CD14-positive monocyte (primary cell): ENCODE measurements at places on chromosomes 13 and 19. TPM values are rescaled to one million over a fixed set of nuclear protein-coding genes. Genes with fewer than 3 reads are reported as not detected.

GRCh38 chr13:26980099-26981031 is 191.2 kb downstream of the USP12 start:
- H3K36me3 ChIP-seq: no peaks in the 10 kb centered on the region
- no peaks in the 10 kb centered on the region for H3K27me3 ChIP-seq
- H3K4me3 ChIP-seq: no peak overlapping the region
- H3K27ac ChIP-seq: no peak overlapping the region
- no peak for DNase-seq
- peaks cover 32% of the 10 kb centered on the region for H3K4me1 ChIP-seq

GRCh38 chr19:58468216-58468839 is 1.4 kb downstream of the ZNF324 start:
- H3K27me3 ChIP-seq: no peaks in the 10 kb centered on the region
- peaks cover 29% of the 10 kb centered on the region for H3K4me1 ChIP-seq
- no peak overlapping the region for H3K4me3 ChIP-seq
- no peak overlapping the region for H3K27ac ChIP-seq
- DNase-seq: no peak

DNA sequence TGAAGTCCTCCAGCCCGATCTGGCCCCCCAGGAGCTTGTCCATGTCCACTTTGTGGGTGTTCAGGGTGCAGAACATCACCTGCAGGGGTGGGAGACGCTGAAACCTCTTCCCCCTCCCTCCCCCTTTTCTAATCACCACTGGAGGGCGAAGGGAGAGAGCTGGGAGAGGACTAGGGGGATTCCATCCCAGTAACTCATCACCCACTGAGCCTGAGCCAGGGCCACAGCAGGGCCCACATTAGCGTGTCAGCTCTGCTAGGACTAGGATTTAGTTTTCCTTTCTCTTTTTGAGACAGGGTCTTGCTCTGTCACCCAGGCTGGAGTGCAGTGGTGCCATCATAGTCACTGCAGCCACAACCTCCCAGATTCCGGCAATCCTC is 5.5 kb upstream of the PTGER1 start:
- no peak overlapping the region for H3K4me3 ChIP-seq
- no peak for DNase-seq
- H3K27ac ChIP-seq: no peak overlapping the region
- H3K36me3 ChIP-seq: no peaks in the 10 kb centered on the region
- H3K27me3 ChIP-seq: peaks cover 14% of the 10 kb centered on the region
- peaks cover 27% of the 10 kb centered on the region for H3K4me1 ChIP-seq

Gene PROZ
- 0.17 TPM in 1 of 2 replicates, not detected in the other for polyA plus RNA-seq

GRCh38 chr13:93848247-93848646 is 621.6 kb downstream of the GPC6 start:
- H3K4me3 ChIP-seq: no peak overlapping the region
- no peak overlapping the region for H3K27ac ChIP-seq
- no peaks in the 10 kb centered on the region for H3K27me3 ChIP-seq
